ENCODE measurements at places on chromosomes 12 and 14.

GRCh38 chr12:93089805-93090569 lies 160.9 kb upstream of the EEA1 start:
- DNase-seq, result no peak

DNA sequence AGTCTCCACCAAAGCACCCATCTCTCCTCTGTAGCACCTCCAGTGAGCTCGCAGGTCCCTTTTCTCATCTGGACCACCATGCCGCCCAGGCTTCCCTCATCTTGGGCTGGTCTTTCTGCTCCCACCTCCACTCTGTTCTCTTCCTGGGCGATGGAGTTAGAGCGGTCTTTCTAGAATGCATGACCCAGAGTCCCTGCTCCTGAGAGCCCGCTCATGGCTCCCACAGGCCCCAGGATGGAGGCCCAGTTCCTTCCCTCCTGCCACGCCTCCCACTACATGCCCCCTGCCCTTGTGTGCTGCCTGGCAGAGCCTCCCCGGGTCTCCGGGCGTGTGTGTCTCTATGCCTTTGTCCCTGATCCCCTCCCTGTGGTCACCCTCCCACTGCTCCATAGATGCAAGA lies 100.7 kb upstream of the RTL1 start:
- no peak for DNase-seq

DNA sequence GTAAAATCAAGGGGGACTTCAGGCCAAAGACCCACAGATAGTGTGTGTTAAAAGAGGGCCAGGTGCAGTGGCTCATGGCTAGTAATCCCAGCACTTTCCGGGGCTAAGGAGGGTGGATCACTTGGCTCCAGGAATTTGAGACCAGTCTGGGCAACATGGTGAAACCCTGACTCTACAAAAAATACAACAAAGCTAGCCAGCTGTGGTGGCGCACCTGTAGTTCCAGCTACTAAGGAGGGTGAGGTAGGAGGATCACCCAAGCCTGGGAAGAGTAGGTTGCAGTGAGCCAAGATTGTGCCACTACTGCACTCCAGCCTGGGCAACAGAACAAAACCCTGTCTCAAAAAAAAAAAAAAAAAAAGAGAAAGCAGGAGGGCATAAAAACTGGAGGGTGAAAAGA lies 8.5 kb downstream of the VCPKMT start:
- DNase-seq, result no peak

DNA sequence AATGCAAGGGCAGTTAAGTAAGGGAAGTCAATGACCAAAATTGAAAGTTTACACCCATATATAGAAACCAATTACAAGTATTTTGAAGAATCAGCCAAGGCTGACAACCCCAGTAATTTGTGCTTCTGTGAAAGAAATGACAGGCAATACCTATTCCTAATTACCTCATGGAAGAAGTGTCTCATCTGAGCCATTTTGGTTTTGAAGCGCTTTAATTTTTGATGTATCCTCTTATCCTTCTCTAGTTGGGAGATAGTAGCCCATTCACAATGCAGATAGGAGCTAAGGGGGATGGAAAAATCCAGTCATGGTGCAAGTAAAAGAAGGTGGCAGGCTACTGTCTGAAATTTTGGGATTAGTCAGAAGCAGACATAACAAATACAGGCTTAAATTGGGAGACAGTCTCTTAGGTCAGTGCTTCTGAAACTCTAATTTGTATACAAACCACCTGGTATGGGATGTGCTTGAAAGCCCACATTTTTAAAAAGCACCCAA lies 30.4 kb upstream of the SUPT16H start:
- DNase-seq, result no peak

Measured in CD8-positive, alpha-beta T cell (primary cell).